Suppressor macrophage treated with lipopolysaccharide for 4 hours (primary cell): ENCODE measurements at places on chromosomes 6 and 20.

- no peak for DNase-seq
Observed at GRCh38 chr20:64116541-64117431, 9.4 kb upstream of the NPBWR2 start.

DNA sequence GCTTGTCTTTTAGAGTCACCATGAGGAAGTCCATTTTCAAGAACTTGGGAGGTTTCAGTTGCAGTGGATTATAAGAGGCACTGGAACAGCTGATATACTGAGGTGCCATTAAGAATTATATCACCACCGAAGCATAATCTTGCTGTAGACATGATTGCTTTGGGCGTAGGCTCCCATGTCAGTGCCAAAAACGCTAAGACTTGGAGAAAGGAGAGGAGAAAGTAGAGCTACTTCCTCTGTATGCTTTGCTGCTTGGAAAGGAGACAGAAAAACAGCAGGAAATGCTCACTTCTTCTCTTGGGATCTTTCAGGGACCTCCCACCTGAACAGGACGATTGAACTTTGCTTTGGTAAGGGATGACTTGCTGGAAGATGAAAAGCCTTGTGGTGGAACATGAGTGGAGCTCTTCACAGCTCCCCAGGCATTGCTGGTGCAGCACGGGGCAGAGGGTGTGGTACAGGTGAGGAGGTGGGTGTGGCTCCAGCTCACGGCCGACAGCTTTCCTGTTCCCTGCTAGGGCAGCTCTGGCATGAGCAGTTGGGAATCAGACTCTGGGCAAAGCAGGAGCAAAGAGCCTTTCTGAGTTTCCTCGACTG, 190.4 kb upstream of the JAG1 start:
- DNase-seq: no peak

DNA sequence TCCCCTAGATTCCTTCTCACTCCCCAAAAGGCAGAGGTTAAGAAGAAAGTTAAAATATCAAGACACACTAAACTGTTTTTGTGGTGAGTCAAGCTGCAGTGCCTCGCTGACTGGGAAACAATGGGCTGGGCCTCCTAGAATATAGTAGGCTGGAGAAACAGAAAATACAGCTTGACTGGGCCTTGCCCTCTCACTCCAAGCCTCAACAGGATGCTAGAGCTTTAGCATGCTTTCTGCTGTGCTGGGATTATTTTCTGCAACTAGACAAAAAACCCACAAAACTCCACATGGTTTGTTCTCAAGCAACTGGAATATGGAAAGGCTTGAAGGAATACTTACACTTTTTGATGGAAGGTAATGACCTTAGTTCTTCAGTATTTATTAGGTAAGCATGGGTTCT, 27.9 kb downstream of the FOXO3 start:
- DNase-seq: peak; percentile 54

DNA sequence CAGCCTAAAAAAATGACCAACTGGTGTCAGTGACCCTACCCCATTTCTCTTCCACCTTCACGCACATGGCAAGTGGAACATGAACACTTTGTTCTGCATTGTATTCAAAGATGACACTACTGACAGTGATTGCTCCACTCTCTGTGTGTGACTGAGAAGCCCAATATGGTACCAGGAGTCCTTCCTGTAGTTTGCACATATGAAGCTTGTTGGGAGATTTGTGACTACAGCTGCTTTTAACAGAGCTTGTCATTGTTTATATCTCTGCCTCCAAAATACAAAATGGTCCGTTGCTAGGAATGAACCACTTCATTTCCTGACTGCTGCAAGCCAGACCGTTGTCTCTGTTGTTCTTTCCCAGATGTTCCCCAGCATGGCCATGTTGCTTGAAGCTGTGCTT, 140.3 kb upstream of the TCF21 start:
- no peak for DNase-seq

DNA sequence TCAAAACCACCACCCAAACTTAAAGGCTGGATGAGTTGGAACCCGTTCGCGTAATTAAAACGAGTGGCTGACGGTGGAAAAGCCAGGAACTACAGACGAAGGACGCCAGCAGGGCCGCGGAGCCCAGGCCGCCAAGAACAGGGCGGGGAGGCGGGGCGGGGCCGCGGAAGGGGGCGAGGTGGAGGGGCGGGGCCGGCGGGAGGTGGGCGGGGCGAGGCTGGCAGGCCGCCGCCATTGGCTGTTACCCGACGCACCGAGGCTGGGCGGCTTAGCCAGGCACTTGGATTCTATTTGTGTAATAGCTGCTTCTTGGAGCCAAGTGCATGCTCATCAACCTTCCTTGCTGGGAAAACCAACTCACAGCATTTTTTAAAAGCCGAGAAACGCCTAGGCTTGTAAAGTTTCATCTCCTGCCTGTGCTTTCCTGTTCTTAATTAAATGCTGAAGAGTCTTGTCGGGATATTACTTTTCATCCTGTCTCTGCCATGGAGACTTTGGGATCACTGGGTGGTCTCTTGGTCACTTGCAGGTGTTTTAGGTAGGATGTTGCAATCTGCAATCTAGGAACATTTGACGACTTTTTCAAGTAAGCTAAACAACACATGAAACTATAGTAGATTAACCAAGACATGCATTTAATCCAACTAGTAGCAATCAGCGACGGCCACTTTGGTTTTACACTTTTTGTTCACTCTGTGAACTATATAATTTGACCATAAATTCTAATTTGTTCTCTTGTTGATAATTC, 245.0 kb downstream of the ARID1B start:
- peak; percentile 95 for DNase-seq

GRCh38 chr20:47529840-47530239, 28.2 kb downstream of the NCOA3 start:
- no peak for DNase-seq

GRCh38 chr6:124873066-124873410, 89.2 kb upstream of the RNF217 start:
- no peak for DNase-seq

GRCh38 chr6:157358287-157358686, 22.7 kb upstream of the ZDHHC14 start:
- no peak for DNase-seq
